ENCODE measurements at places on chromosomes 3 and 15. TPM values are rescaled to one million over a fixed set of nuclear protein-coding genes. Genes with fewer than 3 reads are reported as not detected.

Gene CCDC66
- polyA plus RNA-seq = 4.2 TPM

DNA sequence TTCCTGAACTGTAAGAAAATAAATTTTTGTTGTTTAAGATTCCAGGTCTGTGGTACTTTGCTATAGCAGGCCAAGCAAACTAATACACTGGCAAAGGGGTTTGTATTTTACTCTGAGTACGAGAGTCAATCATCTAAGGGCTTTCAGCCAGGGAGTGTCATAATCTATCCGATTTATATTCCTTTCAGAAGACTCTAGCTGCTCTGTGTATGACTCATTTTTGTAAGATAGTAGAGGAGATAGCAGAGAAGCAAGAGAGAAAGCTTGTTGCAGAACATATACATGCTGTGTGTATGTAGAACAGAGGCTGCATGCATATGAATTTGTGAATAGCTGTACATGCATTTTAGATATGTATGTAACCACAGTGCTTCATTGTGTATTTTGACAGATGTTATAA is 577.9 kb upstream of the EPHA6 start:
- H3K27ac ChIP-seq = no peak overlapping the region
- no peak overlapping the region for H3K4me3 ChIP-seq
- no peak for DNase-seq
- H3K36me3 ChIP-seq = no peaks in the 10 kb centered on the region
- no peaks in the 10 kb centered on the region for H3K4me1 ChIP-seq
- no peaks in the 10 kb centered on the region for H3K27me3 ChIP-seq

DNA sequence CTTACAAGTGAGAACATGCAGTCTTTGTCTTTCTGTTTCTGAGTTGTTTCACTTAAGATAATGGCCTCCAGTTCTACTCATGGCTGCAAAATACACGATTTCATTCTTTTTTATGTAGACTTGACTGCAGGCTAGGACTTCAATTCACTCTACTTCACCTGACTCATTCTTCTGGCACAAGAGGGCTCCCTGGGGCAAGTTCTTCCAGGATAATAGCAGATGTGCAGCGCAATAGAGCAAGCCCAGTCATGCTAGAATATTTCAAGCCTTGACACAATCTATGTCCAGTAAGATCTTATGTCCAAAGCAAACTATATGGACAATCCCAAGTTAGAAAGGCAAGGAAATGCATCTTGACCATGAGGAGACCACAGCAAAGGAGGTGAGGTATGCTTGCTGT is 211.7 kb upstream of the GADL1 start:
- DNase-seq = no peak
- H3K4me1 ChIP-seq = no peaks in the 10 kb centered on the region
- no peaks in the 10 kb centered on the region for H3K27me3 ChIP-seq

Gene CYP1A2
- not detected for polyA plus RNA-seq

DNA sequence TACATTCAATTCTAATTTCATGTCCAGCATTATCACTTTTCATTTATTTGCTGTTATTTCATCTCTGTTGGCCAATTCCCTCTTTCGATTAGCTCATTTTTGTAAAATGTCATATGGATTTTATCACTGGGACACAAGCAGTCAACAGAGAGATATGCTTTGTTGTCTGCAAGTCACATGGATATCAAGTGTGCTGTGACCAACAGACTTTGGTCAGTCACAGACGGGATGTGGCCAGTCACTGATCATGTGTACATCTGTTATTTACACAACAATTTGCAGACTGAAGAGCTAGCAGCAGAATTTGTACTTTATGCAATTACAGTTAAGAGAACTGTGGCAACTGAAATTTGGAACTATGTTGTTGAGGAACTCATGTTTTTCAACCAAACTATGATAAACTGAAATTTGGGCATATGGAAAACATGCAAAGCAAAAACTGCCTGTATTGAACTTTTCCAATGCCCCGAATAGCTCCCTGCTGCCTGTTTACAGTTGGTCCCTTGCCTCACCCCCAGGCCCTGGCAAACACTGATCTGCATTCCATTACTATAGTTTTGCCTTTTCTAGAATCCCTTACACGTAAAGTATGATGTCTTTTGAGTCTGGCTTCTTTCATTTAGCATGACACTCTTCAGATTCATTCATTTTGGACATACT is 104.4 kb downstream of the RPL22L1 start:
- DNase-seq = no peak
- no peaks in the 10 kb centered on the region for H3K27me3 ChIP-seq
- no peaks in the 10 kb centered on the region for H3K36me3 ChIP-seq
- no peaks in the 10 kb centered on the region for H3K4me1 ChIP-seq
- H3K27ac ChIP-seq = no peak overlapping the region
- no peak overlapping the region for H3K4me3 ChIP-seq

Gene GABPB1
- polyA plus RNA-seq = 5.4 TPM

DNA sequence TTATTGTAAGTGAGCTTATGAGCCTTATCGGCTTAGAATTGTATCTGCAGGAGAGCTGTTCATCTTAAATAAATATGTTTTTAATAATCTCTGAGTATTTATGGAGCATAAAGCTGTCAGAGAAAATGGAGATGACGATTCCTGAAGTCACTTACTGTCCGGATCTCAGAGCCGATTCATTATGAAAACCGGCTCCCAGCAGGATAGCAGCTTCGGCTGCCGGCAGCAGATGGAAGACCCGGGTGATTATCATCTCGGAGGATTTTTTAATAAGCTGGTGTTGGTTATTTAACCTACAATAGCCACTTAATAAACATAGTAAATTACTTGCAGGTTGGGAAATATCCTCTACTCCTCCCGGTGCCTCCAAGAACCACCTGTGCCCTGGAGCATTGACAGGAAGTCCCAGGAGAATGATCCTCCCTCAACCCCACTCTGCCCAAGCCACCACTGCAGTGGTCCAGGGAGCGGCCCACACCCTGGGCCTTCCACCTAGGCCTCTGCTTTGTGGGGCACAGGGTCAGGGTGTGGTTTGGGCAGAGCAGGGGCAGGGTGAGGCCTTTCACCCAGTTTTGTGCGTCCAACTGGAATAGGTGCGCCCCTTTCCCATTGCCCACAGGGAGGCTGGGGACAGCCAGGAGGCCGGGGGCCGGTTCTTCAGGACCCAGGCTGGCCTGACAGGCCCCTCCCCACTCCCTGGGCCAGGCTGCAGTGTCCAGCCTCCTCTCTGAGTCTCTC is 42.2 kb upstream of the PRR23E start:
- no peak overlapping the region for H3K27ac ChIP-seq
- no peaks in the 10 kb centered on the region for H3K27me3 ChIP-seq
- no peaks in the 10 kb centered on the region for H3K4me1 ChIP-seq
- no peak overlapping the region for H3K4me3 ChIP-seq
- H3K36me3 ChIP-seq = no peaks in the 10 kb centered on the region

DNA sequence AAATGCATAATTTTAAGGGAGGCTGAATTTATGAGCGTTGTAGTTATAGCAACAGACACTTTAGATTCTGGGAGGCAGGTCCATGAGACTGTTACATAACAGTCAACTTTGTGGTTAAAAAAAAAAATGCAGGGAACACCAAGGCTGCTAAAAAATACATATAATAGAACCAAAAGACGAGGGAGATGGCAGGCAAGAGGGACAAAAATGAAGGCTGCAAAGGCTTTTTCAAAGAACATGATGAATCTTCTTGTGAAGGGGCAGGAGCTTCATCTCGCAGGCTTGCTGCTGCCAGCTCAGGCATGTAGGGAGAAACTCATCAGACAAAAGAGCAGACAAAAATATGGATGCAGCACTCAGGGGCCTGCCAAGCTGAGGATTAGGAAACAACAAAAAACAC is 243.9 kb downstream of the SHQ1 start:
- no peaks in the 10 kb centered on the region for H3K4me1 ChIP-seq
- H3K36me3 ChIP-seq = no peaks in the 10 kb centered on the region
- H3K4me3 ChIP-seq = no peak overlapping the region

DNA sequence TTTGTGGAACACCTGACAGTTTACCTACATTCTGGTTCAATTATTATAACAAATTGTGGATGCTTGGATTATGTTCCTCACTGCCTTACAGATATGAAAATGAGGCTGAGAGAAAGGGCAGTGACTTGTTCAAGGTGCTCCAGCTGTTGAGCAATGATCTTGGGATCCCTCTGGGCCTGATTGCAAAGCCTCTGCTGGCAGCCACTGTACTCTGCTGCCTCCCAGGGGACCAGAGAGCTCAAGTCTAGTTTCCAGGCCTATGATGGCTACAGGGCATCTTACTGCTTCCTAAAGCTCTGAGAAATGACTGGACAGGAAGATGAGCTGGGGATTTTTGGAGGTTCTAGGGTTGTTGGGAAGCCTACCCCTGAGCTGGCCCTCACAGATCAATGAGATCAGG is 2.3 kb upstream of the SHC4 start:
- peaks cover 7% of the 10 kb centered on the region for H3K27me3 ChIP-seq
- peaks cover 23% of the 10 kb centered on the region for H3K4me1 ChIP-seq
- H3K4me3 ChIP-seq = no peak overlapping the region
- no peaks in the 10 kb centered on the region for H3K36me3 ChIP-seq

Gene CYP1A1
- 0.09 TPM for polyA plus RNA-seq

GRCh38 chr15:39645138-39645975 is 64.5 kb downstream of the THBS1 start:
- no peak overlapping the region for H3K27ac ChIP-seq
- H3K36me3 ChIP-seq = no peaks in the 10 kb centered on the region
- no peak for DNase-seq
- no peaks in the 10 kb centered on the region for H3K27me3 ChIP-seq
- no peaks in the 10 kb centered on the region for H3K4me1 ChIP-seq
- no peak overlapping the region for H3K4me3 ChIP-seq

Gene PLA2G4D
- polyA plus RNA-seq = 0.31 TPM

- H3K36me3 ChIP-seq = no peaks in the 10 kb centered on the region
- H3K4me1 ChIP-seq = peaks cover 11% of the 10 kb centered on the region
- H3K4me3 ChIP-seq = peak overlapping the region; percentile 51
- peak; percentile 69 for DNase-seq
- peaks cover 12% of the 10 kb centered on the region for H3K27me3 ChIP-seq
Measured at GRCh38 chr15:69074001-69074842, 59.7 kb downstream of the NOX5 start.

DNA sequence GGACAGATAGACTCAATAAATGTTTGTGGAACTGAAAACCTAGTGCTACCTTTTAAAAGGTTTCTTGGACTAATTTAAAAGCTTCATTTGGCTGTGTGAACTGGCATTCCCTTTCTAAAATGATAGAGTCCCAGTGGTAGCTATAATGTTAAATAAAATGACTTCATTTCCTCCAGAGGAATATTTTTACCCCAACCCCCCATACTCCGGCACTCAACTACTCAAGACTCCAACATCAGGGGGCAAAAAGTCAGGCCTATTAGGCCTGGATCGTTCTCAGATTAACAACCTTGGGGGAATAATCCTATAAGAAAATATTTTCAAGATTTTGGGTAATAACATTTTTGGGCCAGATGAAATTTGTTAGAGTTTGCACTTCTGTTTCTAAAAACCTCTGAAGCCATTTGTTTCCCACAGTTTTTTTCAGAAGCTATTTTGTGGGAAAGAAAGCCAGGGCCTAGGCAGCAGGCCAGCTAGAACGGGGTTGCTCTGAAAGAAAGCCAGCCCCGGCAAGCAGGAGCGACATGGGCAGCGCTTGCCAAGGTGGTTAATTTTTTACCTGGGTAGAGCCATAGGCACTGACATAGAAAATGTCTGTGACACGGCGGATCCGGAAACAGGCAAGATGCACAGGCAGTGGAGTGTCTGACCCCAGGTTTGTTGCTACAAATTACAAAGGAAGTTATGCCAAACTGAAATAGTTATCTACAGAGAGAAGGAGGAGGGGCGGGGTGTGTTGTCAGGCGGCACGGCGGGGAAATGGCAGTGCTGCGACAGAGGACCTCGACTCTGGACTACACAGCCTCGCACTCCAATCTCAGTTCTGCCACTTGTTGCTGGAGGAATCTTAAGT is 84.6 kb downstream of the MAGI1 start:
- DNase-seq = no peak
- peak overlapping the region; percentile 18 for H3K27ac ChIP-seq
- H3K4me1 ChIP-seq = no peaks in the 10 kb centered on the region
- no peaks in the 10 kb centered on the region for H3K36me3 ChIP-seq
- no peak overlapping the region for H3K4me3 ChIP-seq

GRCh38 chr3:138065949-138066348 is 49.5 kb downstream of the DZIP1L start:
- DNase-seq = no peak
- no peak overlapping the region for H3K4me3 ChIP-seq
- H3K4me1 ChIP-seq = no peaks in the 10 kb centered on the region
- H3K36me3 ChIP-seq = peaks cover 26% of the 10 kb centered on the region
- no peaks in the 10 kb centered on the region for H3K27me3 ChIP-seq

DNA sequence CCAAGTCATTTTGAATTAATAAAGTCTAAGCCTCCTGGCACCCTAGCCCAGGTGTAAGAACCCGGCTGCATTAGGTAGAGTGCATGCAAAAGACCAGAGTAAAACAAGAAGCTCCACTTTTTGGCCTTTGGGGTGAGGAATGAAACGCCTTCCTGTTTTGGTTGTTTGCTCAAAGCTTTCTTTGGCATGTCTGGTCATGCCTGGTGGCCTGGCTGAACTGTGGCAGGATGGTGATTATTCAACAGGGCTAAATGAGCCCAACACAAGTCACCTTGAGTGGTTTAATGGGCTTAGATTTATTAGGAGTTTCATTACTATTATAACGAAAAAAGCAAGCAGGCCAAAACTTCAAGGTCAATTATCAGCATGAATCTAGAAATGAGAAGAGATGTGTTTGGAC is 40.9 kb upstream of the LDHAL6B start:
- peaks cover 4% of the 10 kb centered on the region for H3K36me3 ChIP-seq
- no peak overlapping the region for H3K4me3 ChIP-seq
- no peak overlapping the region for H3K27ac ChIP-seq
- H3K4me1 ChIP-seq = no peaks in the 10 kb centered on the region
- no peaks in the 10 kb centered on the region for H3K27me3 ChIP-seq

Gene MCTP2
- polyA plus RNA-seq = 12.0 TPM

DNA sequence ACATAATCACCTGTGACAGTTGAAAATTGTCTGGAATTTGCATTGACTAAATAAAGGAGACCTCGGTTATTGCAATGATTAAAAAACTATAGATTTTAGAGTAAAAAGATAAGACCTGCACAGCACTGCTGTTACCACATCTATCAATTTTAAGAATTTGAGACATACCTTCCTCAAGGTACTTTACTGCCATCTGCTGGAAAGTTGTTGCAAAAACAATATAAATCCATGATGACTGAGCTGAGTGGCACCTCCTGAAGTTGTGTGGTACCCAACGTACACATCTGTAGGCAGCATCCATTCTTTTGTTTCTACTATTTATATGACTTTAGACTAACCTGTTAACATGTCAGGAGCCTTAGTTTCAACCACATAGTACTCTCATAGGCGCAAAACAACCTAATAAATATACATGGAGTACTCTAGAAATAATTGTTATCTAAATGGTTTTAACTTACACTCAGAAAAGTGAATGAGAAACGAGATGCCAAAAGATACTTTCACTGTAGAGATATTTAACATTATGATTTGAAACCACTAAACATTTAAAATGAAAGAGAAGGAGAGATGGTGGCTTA is 106.7 kb downstream of the GHSR start:
- H3K4me3 ChIP-seq = no peak overlapping the region
- DNase-seq = no peak
- no peaks in the 10 kb centered on the region for H3K27me3 ChIP-seq
- peaks cover 27% of the 10 kb centered on the region for H3K36me3 ChIP-seq
- H3K4me1 ChIP-seq = no peaks in the 10 kb centered on the region

Measured in sigmoid colon (tissue), 7 donors.